Neural progenitor cell (in vitro differentiated cells): ENCODE measurements at places on chromosomes 5 and 9. TPM values are rescaled to one million over a fixed set of nuclear protein-coding genes. Genes with fewer than 3 reads are reported as not detected.

DNA sequence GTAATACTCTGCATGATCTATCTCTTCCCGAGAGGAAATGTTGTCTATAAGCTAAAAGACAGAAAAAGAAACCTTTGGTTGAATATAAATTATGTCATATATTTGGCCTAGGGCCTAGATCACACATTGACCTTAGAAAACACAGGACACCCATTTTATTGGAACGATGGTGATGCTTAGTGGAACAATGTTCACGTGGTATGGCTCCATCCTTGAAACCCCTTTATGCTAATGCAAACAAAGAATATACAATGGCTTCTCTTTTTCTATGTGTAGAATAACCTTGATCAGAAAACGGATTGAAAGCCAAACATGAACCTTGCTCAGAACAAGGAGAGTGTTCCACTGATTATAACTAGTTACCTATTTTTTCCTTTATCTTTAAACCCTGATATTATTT, 24.5 kb downstream of the MRPS27 start:
- H3K36me3 ChIP-seq: peaks cover 11% of the 10 kb centered on the region
- DNase-seq: no peak
- peaks cover 15% of the 10 kb centered on the region for H3K4me1 ChIP-seq
- H3K27me3 ChIP-seq: no peaks in the 10 kb centered on the region

Gene OR1J2
- total RNA-seq: not detected in 2 replicates

DNA sequence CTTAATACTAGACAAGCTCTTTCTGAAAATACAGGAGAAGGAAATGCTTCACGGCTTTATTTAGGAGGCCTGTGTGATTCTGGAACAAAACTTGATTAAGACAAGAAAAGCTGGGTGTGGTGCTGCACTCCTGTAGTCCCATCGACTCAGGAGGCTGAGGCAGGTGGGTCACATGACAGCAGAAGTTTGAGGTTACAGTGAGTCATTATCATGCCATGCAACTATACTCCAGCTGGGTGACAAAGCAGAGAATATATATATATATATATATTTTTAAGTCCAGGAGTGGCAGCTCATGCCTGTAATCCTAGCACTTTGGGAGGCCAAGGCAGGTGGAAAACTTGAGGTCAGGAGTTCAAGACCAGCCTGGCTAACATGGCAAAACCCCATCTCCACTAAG, 33.1 kb upstream of the SPIN1 start:
- H3K27ac ChIP-seq: no peak overlapping the region
- no peaks in the 10 kb centered on the region for H3K4me1 ChIP-seq
- H3K36me3 ChIP-seq: no peaks in the 10 kb centered on the region
- DNase-seq: no peak
- H3K4me3 ChIP-seq: no peak overlapping the region

DNA sequence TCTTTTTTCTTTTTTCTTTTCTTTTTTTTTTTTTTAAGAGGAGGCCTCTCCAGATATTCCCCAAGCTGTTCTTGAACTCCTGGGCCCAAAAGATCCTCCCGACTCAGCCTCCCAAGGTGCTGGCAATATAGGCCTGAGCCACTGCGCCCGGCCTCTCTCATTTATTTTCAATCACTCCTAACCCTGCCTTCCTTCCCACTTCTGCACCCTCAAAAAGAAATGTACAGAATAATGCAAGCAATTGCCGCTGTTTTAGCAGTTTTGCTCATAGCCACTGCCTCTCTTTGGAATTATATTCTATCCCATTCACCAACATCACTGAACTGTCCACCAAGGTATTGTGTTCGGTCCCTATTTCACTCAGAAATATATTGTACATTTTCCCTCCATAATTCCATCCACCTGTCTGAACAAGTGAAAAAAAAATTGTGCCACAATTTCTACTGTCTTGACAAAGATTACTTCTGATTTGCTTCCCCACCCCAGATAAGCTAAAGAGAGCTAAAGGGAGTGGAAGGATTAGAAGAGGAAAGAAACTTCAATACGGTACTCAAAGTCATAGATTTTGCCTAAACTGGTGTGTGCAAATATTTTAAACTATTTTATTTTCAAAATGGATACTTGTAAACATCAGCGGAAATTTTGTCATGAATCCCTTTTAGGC, 1.9 kb downstream of the FNBP1 start:
- DNase-seq: no peak
- peaks cover 6% of the 10 kb centered on the region for H3K4me1 ChIP-seq
- no peaks in the 10 kb centered on the region for H3K36me3 ChIP-seq
- peak overlapping the region; percentile 75 for H3K4me3 ChIP-seq

GRCh38 chr5:42614509-42614908, 142.1 kb upstream of the CCDC152 start:
- no peaks in the 10 kb centered on the region for H3K4me1 ChIP-seq
- H3K4me3 ChIP-seq: no peak overlapping the region
- no peak for DNase-seq
- no peaks in the 10 kb centered on the region for H3K27me3 ChIP-seq

DNA sequence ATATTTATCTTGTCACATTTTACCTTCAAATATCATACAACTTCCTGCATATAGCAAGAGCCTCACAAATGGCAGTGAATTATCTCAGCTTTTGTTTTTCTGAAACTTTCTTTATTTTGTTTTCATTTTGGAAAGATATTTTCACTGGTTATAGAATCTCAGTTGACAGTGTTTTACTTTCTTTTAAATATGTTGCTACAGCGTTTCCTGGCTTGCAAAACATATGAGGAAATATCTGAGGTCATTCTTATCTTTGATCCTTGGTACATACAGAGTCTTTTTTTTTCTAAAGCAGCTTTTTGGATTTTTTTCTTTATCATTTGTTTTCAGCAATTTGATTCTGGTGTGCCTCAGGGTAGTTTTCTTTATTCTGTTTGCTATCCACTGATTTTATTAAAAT, 77.6 kb upstream of the CEP78 start:
- H3K27me3 ChIP-seq: no peaks in the 10 kb centered on the region
- H3K4me1 ChIP-seq: no peaks in the 10 kb centered on the region
- no peak overlapping the region for H3K27ac ChIP-seq
- peaks cover 3% of the 10 kb centered on the region for H3K36me3 ChIP-seq

DNA sequence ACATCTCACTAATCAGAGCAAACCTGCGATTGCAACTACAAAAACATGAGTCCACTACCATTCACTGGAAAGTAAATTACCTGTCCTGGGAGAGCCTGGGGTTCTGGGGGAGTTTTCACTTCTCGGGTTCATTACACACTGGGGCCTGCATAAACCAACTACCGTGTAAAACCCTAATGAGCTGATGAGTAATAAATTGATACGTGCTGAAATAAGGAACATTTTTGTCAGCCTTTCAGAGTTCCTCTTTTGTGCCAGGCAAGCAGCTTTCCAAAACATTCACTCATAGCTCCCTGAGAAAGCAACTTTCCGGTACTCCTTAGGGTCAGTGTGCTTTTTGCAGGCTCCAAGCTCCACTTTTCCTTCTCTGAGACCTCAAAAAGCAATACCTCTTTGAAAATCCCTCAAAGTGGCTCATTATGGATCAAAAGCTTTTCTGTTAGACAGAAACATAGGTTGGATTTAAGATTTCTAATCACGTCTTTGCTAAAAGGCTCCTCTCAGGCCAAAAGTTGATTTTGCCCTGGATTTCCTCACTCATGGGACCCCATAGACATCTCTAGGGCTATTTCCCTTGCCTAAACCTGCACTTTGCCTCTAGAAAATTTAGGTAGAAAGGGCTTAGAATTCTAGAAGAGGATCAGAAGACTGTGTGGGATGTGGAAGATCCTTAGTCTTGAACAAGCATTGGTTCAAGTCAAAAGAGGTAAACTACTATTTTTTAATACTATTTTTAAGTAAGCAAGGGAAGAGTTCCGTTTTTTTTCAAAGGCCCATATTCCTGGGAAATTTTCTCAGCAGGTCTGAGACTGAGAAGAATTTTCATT, 74.8 kb downstream of the ST8SIA4 start:
- H3K27ac ChIP-seq: no peak overlapping the region
- H3K4me3 ChIP-seq: no peak overlapping the region
- no peaks in the 10 kb centered on the region for H3K27me3 ChIP-seq
- DNase-seq: no peak

DNA sequence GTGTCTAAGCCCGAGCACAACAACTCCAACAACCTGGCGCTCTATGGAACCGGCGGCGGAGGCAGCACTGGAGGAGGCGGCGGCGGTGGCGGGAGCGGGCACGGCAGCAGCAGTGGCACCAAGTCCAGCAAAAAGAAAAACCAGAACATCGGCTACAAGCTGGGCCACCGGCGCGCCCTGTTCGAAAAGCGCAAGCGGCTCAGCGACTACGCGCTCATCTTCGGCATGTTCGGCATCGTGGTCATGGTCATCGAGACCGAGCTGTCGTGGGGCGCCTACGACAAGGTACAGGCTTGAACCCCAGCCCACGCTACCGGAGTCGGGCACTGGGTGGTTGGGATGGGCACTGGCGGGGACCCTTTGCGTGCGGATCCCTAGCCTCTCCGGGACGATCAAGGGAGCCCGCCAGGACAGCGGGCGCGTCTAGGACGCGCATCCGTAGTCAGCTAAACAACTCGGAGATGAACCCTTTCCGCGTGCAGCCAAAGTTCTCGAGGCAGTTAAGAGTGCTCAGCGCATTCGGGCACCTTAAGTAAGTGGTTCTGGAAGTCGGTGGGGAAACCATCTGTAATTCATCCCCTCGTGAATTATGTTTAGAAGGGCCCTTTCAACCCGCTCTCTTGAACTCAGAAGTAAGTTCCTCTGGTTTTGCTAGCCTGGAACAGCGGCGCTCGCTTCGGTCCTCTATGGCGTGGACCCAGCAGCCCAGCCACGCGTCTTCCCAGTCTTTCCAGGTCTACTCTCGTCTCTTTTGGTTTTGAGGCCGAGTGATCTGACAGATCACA, 1.3 kb downstream of the KCNN2 start:
- DNase-seq: peak; percentile 56
- H3K27ac ChIP-seq: no peak overlapping the region

Gene FBP2
- not detected in 2 replicates for total RNA-seq

DNA sequence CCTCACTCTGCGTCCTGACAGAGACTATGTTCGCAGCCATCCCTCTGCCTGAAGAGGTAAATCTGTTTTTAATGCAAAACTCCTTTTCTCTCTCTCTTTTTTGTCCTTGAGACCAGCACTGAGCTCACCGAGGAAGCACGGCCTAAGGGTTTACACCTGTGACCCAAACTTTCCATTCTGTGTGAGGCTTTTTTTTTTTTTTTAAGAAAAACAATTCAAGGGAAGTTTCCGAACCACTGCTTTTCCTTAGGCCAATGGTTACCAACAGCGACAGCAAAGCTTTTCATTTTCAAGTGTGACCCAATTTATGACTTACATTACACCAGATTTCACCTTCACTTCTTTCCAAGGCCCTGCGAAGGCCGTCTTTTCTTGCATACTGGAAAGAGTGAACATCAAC, 205.9 kb downstream of the EFNA5 start:
- peaks cover 94% of the 10 kb centered on the region for H3K4me1 ChIP-seq
- no peak for DNase-seq
- no peak overlapping the region for H3K4me3 ChIP-seq
- H3K27me3 ChIP-seq: no peaks in the 10 kb centered on the region
- peak overlapping the region; percentile 71 for H3K27ac ChIP-seq

GRCh38 chr5:160445132-160445531, 23.5 kb downstream of the PTTG1 start:
- no peaks in the 10 kb centered on the region for H3K4me1 ChIP-seq
- H3K27ac ChIP-seq: no peak overlapping the region
- H3K27me3 ChIP-seq: peaks cover under 1% of the 10 kb centered on the region
- no peak overlapping the region for H3K4me3 ChIP-seq
